Hematopoietic multipotent progenitor cell (in vitro differentiated cells): ENCODE measurements at places on chromosomes 1 and 21. TPM values are rescaled to one million over a fixed set of nuclear protein-coding genes. Genes with fewer than 3 reads are reported as not detected.
A peak's percentile ranks its signal among the peaks of the same experiment; 100 is the strongest.

Gene KIAA1614
- 0.81 TPM for total RNA-seq

DNA sequence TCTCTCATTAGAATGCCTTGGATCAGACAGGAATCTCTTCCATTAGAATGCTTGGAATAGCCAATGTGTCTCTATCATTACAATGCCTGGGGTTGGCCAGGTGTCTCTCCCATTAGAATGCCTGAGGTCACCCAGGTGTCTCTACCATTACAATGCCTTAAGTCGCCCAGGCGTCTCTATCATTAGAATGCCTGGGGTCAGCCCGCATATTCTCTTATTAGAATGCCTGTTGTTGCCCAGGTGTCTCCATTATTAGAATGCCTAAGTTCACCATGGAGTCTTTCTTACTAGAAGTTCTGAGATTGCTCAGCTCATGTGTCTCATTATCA lies 60.2 kb downstream of the RNF187 start:
- DNase-seq = no peak

DNA sequence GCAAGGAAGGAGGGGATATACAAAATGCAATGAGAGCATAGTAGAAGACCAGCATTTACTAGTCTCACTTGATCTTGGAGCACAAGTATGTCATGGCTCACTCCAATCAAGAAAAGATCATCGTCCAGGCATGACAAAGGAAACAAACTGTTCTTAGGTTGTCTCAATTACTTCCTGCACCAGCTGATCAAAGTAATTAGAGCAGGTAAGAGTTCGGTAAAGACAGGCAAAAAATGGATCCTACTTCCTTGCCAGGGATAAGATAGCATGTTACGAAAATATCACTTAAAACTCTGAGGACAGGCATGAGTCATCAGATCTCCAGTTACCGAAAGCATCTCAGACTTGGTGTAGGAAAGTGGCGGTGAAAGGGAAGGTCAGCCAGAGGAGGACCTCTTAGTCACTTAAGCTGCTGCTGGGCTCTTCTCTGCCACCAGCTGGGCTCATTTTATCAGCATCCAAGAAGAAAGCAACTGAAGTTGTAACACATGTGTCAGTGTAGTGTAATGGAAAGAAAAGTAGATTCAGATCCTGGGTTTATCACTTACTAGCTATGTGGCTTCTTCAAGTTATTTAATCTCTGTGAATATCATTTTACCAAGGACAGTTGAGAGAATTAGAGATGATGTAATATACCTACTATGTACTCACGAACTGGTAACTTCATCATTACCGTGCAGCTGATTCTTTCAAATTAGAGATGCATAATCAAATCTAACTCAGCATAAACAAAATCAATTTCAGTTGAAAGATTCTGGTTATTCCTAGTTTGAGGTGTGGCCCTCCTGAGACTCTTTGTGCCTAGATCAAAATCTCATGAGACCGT lies 46.8 kb downstream of the XCL1 start:
- DNase-seq = no peak

Gene RUNX3
- total RNA-seq = 22.9 TPM

DNA sequence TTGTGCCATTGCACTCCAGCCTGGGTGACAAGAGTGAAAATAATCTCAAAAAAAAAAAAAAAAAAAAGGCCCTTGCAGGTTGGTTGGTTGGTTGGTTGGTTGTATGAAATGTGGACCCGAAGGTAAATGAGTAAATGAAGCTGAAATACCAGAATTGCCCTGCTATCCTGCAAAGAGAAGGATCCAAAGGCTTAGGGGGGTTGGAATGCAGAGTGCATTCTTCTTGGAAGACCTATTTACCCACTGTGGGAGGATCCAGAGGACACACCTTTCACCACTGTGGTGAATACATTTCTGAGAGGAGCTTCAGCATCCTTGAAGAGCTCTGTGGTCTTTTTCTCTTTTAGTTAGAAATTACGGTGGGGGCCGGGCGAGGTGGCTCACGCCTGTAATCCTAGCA lies 28.7 kb upstream of the EIF4G3 start:
- no peak for DNase-seq

- DNase-seq = peak; percentile 43
Observed at GRCh38 chr1:204177133-204177532, 11.0 kb upstream of the REN start.

GRCh38 chr1:197041486-197042353 lies 25.3 kb downstream of the F13B start:
- DNase-seq = no peak

- DNase-seq = no peak
Observed at GRCh38 chr1:202805886-202806844, 2.1 kb downstream of the KDM5B start.
